ENCODE measurements at places on chromosomes 7 and 10.
A peak's percentile ranks its signal among the peaks of the same experiment; 100 is the strongest.

DNA sequence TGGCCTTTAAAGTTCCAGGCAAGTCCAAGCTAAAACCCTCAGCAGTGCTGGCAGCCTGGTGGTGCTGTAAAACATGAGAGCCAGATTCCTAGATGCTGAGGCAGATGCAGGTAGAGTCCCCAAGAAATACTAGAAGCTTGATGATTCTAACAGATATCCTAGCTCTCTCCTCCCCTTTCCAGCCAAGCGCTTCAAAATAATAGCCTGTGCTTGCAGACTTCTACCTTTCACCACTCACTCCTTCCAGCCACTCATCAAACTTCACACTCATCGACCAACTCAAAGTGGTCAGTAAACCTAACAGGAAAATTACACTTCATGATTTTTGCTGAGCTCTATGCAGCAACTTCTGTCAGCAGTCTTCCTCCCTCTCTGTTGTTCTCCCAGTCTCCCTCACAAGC, 50.2 kb downstream of the LMBR1 start:
- DNase-seq = no peak

DNA sequence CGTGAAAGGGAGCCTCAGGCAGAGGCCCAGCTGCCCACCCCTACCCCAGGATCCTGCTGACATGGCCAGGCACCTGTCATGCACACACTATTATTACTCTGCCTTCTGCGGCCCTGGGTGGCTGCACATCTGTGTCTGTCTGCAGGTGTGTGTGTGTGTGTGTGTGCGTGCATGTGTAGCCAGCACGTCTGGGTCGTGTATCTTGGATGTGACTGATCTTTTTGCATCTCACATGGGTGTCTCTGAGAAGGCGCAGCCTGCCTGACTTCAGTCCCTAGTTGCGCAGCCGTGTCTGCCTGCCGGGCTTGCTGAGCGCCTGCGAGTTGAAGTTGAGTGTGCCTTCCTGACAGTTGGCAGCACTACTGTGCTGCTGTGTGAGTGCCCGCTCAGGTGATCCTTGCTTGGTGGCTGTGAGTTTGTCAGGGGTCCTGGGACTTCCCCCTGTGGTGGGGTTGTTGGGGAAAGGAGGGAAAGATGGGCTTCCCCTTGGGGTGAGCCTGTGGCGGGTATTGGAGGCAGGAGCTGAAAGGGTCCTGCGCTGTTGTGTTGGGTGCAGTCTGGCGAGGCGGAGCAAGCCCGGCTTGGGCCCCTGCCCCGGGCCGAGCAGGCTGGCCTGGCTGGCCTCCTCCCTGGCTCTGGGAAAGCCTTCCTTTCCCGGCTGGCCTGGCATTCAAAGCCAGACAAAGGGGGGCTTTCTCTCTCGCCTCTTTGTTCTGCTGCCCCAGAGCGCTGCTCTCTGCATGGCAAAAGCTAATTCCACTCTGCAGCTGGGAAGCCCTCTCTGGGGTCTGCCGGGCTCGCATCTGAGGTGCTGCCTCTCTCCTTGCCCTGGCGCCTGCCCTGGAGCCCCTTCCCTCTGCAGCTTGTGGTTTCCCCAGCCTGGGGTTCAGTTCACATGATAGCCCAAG, 4.9 kb downstream of the TRIM8 start:
- peak; percentile 61 for DNase-seq

DNA sequence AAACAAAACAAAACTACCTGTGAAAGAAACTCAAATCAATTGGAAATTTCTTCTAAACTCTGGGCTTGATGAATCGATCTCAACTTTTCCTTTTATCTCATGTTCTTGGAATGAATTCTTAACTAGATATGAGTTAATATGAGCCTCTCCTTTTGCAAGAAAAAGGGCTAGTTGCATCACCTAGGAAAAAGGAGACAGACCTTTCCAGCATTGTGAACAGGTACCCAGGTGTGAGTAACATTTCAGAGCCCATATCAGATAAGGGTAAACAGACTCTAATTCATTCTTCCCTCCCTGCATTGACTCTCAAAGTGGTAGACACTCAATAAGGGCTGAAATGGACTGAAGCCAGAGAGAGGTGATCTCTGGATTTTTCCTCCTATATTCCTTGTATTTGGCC, 103.8 kb upstream of the AGR3 start:
- DNase-seq = no peak

DNA sequence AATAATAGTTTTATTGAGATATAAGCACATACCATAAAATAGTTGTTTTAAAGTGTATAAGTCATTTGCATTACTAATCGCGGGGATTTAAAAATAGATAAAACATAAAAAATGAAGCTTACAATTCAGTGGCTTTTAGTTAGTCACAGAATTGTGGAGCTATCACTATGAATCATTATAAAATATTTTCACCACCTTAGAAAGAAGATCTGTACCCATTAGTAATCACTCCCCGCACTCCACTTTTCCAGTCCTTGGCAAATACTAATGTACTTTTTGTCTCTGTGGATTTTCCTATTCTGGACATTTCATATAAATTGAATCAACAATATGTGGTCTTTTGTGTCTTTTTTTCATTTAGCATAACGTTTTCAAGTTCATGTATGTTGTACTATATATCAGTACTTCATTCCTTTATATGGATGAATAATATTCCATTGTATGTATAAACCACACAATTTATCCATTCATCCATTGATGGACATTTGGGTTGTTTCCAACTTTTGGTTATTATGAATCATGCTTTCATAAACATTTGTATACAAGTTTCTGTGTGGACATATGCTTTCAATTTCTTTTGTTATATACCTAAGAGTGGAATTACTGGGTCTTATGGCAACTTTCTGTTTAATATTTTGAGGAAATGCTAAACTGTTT, 162.5 kb downstream of the MAGI2 start:
- DNase-seq = no peak

DNA sequence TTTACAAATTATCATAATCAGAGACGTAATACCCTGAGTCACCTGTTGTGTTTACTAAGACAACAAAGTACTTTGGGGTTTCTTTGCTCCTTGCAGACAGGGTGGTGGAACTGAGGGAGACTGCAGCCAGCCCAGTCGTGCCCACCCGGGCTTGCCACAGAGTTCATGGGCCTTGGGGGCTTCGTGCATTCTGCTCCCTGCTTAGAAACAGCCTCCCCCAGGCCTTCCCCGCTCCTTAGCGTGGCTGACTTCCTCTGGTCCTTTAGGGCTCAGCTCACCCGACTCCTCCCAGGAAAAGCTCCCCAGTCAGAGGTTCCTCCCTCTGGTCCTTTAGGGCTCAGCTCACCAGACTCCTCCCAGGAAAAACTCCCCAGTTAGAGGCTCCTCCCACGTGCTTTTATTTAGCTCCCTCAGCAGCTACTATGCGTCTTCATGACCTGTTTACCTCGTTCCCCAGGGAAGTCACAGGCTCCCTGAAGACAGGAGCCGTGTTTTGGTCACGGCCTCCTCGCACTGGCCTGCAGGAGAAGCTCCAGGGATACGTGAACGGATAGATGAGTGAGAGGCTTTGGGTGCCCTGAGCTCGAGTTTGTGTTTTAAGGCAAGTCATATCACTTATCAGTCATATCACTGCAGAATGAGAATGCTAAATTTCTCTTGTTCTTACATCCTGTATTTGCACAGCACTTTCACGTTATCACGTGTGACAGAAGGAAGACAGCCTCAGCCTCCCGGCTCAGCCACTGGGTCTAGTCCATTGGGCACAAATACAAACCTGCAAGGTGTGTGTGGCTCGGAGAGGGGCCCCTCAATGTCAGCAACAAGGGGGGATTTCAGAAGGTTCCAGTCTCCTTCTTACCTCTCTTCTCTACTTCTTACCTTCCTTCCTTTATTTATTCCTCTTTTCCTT, 52.7 kb upstream of the VIPR2 start:
- DNase-seq = no peak

- DNase-seq = peak; percentile 62
These were observed 2.5 kb upstream of the TMEM178B start for GRCh38 chr7:141071260-141071854.

GRCh38 chr7:144528536-144529045, 125.1 kb upstream of the NOBOX start:
- no peak for DNase-seq

DNA sequence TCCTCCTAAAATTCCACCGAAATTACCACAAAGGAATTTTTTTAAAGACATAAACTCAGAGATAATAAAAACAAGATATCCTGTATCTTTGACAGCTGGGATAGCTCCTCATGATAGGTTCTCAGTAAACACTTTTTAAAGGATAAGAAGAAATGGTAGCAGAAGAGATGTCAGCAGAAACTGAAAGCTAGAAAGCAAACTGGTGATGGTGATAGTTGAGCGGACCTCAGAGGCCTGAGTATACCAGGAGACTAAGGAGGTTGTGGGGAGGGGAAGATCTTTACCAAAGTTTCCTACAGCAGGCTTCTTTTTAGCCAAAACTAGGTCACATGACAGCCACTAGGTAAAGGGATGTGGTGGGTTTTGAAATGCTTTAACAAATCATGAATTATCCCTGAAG, 22.5 kb downstream of the PCGF5 start:
- DNase-seq = no peak

DNA sequence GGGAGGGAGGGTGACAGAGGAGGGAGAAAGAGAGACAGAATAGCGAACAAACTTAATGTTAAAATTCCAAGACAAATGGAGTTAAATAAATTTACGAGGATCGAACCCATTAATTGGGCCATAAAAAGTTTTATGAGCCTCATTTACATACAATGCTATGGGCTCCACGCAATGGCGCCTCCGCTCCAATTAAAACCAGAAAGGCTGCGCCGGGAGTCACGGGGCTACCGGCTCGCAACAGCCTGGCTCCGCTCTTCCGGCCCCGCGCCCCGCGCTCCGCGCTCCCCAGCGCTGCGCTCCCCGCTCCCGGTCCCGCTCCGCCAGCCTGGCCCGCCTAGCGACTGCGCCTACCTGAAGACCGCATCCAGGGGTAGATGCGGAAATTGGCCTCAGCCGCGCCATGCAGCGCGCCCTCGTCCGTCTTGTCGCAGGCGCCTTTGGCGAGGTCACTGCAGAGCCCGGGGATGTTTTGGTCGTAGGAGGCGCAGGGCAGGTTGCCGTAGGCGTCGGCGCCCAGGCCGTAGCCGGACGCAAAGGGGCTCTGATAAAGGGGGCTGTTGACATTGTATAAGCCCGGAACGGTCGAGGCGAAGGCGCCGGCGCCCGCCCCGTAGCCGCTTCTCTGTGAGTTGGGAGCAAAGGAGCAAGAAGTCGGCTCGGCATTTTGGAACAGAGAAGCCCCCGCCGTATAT, 513 bp downstream of the HOXA7 start:
- DNase-seq = no peak

DNA sequence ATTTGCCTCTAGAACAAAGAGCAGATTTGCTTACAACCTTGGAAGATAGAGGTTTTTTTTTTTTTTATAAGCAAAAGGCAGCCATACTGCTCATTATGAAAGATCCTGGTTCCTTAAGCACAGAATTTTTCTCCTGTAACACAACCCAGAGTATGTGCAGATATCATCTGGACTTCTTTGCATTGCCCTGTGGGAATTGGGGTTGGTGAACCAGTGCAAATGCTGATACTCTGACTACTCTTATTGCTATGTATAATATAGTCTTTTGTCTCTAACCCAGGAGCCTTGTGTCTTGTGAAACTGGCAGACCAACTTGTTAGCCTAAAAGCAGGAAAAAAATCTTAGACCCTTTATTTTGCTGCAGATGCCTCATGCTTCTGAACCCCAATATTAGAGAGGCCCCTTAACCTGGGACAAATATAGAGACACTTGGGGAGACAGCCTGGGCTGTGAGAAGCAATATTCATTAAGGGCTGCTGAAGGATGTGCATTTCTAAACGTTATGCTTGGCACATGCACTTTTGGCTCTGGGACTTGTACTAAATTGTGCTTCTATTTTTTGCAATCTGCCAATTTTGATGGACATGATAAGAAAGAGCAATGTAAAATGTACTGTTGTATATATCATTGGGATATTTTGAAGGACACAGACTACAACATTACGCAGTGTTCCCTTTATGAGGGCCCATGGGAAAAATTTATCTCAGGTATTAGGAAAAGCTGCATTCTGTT, 78.9 kb downstream of the ANLN start:
- no peak for DNase-seq

GRCh38 chr7:30998180-30998579, 34.4 kb downstream of the GHRHR start:
- DNase-seq = no peak

GRCh38 chr7:19202599-19202998, 57.4 kb upstream of the FERD3L start:
- DNase-seq = no peak

- DNase-seq = no peak
These were observed 151.3 kb upstream of the RSU1 start for GRCh38 chr10:16968416-16969041.

GRCh38 chr10:80613466-80614170, 75.9 kb downstream of the SH2D4B start:
- no peak for DNase-seq

- no peak for DNase-seq
These were observed 191.4 kb downstream of the BMPER start for GRCh38 chr7:34096777-34097176.

- no peak for DNase-seq
These were observed 137.1 kb downstream of the SLC25A13 start for GRCh38 chr7:96184783-96185182.

- no peak for DNase-seq
These were observed 28.1 kb downstream of the YWHAG start for GRCh38 chr7:76330673-76331072.

GRCh38 chr10:1217661-1218060, 161.5 kb downstream of the WDR37 start:
- no peak for DNase-seq

DNA sequence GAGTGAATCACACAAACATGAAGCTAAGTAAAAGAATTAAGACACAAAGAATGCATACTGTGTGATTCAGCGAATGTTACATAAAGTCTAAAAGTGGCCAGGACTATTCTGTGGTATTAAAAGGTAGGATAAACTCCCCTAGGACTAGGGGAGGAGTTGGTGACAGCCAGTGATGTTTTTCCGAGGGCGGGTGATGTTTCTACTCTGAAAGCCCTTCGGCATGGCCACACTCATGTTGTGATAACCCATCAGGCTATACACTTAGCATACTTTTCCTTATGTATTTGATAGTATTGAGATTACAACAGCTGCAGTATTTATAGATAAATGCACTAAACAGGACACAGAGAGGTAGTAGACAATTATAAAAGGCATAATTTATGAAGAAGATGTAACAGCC, 15.8 kb upstream of the CYP2E1 start:
- no peak for DNase-seq

DNA sequence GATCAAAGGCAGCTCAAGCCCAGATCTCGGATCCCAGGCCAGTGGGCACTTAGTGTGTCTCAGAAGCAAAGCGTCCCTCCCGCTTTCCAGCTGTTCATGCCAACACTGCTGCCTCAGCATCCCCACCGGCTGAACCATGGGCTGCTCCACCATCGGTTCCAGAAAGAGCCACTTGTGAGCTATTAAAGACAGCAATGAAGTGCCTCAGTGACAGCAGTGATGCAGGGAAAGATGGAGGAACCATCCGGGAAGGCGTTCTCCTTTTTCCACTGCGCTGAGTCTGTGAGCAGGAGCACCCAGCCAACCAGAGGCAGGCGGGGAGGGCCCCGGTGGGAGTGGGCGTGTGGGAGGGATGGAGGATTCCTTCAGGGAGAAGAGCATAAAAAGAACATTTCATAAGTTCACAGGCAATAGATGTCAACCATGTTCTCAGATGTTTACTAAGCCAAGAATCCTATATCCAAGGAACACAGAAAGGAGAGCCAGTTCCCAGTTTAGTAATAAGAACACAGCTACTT, 96.2 kb upstream of the MKI67 start:
- DNase-seq = no peak

- DNase-seq = no peak
These were observed 155.8 kb upstream of the LANCL2 start for GRCh38 chr7:55209366-55209765.

GRCh38 chr7:30988351-30989005, 24.7 kb downstream of the GHRHR start:
- peak; percentile 16 for DNase-seq
